ENCODE measurements at places on chromosomes 4 and X. TPM values are rescaled to one million over a fixed set of nuclear protein-coding genes. Genes with fewer than 3 reads are reported as not detected.

Gene SMIM10
- total RNA-seq: 3.8 TPM

GRCh38 chr4:28555866-28556265 is 1695.2 kb downstream of the STIM2 start:
- no peaks in the 10 kb centered on the region for H3K36me3 ChIP-seq
- H3K4me3 ChIP-seq: no peak overlapping the region
- H3K27ac ChIP-seq: no peak overlapping the region
- peak; percentile 26 for DNase-seq
- no peaks in the 10 kb centered on the region for H3K27me3 ChIP-seq

DNA sequence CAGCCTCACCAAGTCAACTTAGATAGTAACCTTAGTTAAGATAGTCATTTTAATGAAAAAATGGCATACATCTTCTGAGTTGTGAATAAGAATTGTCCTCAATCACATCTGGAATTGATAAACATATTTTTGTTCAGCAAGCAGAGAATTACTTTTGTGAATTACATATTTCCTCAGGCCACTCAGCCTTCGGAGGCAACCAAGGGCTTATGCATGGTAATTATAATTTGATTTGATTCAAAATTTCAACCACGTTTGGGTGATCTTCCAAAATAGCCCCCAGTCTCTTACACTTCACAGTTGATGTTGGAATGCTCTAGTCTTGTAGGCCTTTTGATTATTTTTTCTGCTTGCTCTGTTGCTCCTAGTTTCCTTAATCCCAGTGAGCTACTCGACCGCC is 63.4 kb downstream of the GALNTL6 start:
- H3K27ac ChIP-seq: no peak overlapping the region
- no peak overlapping the region for H3K4me3 ChIP-seq
- no peaks in the 10 kb centered on the region for H3K36me3 ChIP-seq
- DNase-seq: no peak

GRCh38 chrX:123971982-123972381 is 10.5 kb downstream of the STAG2 start:
- no peak for DNase-seq
- H3K27me3 ChIP-seq: no peaks in the 10 kb centered on the region
- no peaks in the 10 kb centered on the region for H3K36me3 ChIP-seq
- H3K4me1 ChIP-seq: peaks cover 15% of the 10 kb centered on the region
- no peak overlapping the region for H3K27ac ChIP-seq

Gene TBX22
- not detected for total RNA-seq

DNA sequence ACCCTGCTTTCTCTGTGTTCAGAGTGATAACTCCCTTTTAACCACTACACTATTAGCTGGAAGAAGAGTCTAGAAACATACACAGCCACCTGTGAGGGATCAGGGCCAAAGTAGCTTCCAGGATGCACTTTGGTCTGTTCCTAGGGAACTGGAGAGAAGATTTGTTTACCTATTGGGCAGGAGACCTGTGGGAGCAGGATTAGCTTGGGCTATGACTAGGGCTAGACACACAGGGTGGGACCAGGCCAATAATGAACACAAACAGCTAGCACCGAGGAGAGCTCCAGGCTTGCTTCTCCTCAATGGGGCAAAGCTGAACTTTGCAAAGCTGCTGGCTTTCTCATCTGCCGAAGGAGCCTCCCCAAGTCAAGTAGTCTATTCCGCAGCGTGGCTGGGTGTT is 24.4 kb upstream of the MAP7D3 start:
- H3K36me3 ChIP-seq: no peaks in the 10 kb centered on the region
- H3K27ac ChIP-seq: no peak overlapping the region
- no peak for DNase-seq
- peaks cover 7% of the 10 kb centered on the region for H3K4me1 ChIP-seq
- no peaks in the 10 kb centered on the region for H3K27me3 ChIP-seq

- no peaks in the 10 kb centered on the region for H3K36me3 ChIP-seq
- no peaks in the 10 kb centered on the region for H3K27me3 ChIP-seq
- H3K4me3 ChIP-seq: no peak overlapping the region
- H3K27ac ChIP-seq: no peak overlapping the region
- H3K4me1 ChIP-seq: no peaks in the 10 kb centered on the region
- DNase-seq: no peak
Observed at GRCh38 chr4:158139086-158139485, 33.7 kb downstream of the GASK1B start.

Gene MGST2
- 7.5 TPM for total RNA-seq

DNA sequence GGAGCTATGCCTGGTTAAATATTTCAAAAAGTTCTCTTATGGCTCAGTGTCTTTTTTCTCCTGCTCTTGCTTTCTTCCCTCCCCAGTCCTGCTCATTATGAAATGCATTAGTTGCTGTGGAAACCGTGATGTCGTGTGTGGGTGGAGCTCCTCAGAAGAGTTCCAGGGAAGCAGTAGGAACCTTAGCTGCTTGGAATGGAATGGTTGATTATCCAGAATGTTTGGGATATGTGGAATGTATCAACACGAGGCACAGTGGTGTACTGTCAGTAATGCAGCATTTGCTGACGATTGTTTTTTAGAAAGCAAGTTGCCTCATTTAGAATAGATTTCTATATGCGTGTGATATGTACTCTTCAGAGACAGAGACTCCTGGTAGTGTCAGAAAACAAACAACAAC is 333.2 kb downstream of the ARHGAP10 start:
- peaks cover 10% of the 10 kb centered on the region for H3K4me1 ChIP-seq
- DNase-seq: peak; percentile 84
- peaks cover 4% of the 10 kb centered on the region for H3K36me3 ChIP-seq
- H3K27me3 ChIP-seq: no peaks in the 10 kb centered on the region
- H3K4me3 ChIP-seq: no peak overlapping the region
- H3K27ac ChIP-seq: peak overlapping the region; percentile 40

Gene RTL3
- total RNA-seq: under 0.01 TPM

Gene TLR7
- total RNA-seq: not detected

DNA sequence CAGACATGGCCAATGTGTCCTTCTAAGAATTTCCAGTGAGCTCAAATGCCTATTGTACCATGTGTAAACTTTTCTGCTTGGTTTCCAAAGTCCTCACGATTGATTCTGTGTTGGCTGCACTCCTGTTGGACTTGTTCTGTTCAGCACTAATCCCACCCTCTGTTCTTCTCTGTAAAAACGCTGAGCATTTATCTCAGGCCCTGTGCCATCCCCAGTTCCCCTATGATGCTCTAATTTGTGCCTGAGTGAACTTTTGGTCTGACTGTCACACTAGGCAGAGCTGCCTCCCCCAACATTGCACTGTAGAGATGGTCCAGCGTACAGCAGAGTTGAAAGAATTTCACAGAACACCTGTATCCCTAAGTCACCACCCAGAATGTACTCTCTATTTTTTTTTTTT is 76.1 kb upstream of the STS start:
- H3K4me1 ChIP-seq: no peaks in the 10 kb centered on the region
- no peak overlapping the region for H3K27ac ChIP-seq
- no peaks in the 10 kb centered on the region for H3K36me3 ChIP-seq
- H3K27me3 ChIP-seq: no peaks in the 10 kb centered on the region
- no peak overlapping the region for H3K4me3 ChIP-seq

DNA sequence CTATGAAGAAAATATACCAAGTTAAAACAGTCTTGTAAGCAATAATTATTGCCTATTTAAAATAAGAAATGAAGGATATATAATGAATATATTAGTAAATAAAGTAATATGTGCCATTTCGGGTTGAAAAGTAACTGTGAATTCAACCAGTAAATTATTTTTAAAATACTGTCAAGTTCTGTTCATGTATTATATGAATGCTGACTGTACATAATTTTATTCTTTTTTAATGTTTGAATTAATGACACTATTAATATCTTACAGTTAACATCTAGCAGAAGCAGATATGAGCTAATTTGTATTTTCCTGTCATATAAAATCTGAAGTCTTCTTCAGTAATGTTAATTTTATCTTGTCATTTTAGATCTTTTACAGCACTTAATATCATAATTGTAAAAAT is 632.9 kb downstream of the CCSER1 start:
- H3K36me3 ChIP-seq: no peaks in the 10 kb centered on the region
- no peak overlapping the region for H3K27ac ChIP-seq
- H3K4me3 ChIP-seq: no peak overlapping the region
- no peaks in the 10 kb centered on the region for H3K27me3 ChIP-seq

Gene FAM9A
- total RNA-seq: not detected

GRCh38 chr4:5638316-5638715 is 70.0 kb downstream of the EVC2 start:
- no peaks in the 10 kb centered on the region for H3K27me3 ChIP-seq
- no peak overlapping the region for H3K4me3 ChIP-seq
- peaks cover 18% of the 10 kb centered on the region for H3K36me3 ChIP-seq
- peak; percentile 90 for DNase-seq
- peak overlapping the region; percentile 88 for H3K27ac ChIP-seq

Gene RGN
- total RNA-seq: 6.2 TPM

GRCh38 chr4:106565727-106566126 is 197.1 kb upstream of the GIMD1 start:
- H3K27ac ChIP-seq: no peak overlapping the region
- peaks cover 19% of the 10 kb centered on the region for H3K4me1 ChIP-seq
- DNase-seq: peak; percentile 1
- H3K27me3 ChIP-seq: no peaks in the 10 kb centered on the region

Gene KCND1
- 1.5 TPM for total RNA-seq

Gene MTMR8
- not detected for total RNA-seq

- no peak overlapping the region for H3K4me3 ChIP-seq
- H3K4me1 ChIP-seq: no peaks in the 10 kb centered on the region
- H3K36me3 ChIP-seq: no peaks in the 10 kb centered on the region
- no peaks in the 10 kb centered on the region for H3K27me3 ChIP-seq
Observed at GRCh38 chrX:105460376-105460775, 239.9 kb upstream of the TEX13A start.

Data from GM23248 (cell line).